Esophagus squamous epithelium (tissue), 5 donors: ENCODE measurements at places on chromosomes 2 and 18.

DNA sequence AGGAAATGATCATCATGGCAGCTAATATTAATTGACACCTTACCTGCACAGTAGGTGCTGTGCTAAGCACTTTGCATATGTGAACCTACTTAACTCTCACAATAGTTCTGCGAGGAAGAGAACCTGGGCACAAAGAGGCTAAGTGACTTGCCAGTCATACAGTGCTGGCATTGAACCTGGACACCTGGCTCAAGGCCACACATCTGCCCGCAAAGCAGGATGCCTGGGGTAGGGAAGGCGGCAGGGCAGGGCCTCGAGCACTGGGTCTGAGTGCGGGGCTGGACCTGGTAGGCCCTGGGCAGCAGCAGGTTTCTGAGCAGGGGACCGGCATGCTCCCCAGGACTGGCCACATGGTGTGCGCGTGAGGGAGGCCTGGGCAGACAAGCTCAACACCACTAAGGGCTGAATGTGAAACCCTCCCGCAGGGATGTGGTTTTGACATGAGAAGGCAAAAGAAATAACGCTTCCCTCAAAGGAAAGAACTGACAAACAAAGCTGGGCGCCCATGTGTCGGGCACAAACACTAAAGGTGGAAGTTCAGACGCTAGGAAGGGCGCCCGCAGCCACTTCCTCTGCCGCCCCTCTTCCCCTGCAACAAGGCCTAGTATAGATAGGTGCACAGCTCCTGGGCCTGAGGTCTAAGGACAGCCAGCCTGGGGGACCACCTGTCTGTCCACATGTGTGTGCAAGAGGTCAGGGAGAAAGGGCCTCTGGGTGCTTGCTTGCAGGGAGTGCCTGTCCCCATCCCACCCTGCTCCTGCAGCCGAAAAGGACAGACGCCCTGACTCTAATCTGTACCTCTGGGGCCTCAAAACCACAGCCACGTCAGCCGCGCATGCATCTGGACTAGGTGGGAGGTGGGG, 92.5 kb downstream of the ZFP36L2 start:
- DNase-seq, result peak; percentile 50

DNA sequence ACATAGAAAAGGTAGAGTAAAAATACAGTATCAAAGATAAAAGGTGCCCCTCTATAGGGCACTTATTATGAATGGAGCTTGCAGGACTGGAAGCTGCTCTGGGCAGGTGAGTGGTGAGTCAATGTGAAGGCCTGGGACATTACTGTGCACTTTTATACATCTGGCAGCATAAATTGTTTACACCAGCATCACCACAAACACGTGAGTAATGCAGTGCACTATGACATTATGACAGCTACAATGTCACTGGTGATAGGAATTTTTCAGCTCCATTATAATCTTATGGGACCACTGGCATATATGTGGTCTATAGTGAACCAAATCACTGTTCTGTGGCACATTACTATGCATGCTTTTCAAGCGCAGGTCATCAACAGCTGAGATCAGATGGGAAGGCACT, 48.1 kb downstream of the TPGS2 start:
- no peak for DNase-seq

DNA sequence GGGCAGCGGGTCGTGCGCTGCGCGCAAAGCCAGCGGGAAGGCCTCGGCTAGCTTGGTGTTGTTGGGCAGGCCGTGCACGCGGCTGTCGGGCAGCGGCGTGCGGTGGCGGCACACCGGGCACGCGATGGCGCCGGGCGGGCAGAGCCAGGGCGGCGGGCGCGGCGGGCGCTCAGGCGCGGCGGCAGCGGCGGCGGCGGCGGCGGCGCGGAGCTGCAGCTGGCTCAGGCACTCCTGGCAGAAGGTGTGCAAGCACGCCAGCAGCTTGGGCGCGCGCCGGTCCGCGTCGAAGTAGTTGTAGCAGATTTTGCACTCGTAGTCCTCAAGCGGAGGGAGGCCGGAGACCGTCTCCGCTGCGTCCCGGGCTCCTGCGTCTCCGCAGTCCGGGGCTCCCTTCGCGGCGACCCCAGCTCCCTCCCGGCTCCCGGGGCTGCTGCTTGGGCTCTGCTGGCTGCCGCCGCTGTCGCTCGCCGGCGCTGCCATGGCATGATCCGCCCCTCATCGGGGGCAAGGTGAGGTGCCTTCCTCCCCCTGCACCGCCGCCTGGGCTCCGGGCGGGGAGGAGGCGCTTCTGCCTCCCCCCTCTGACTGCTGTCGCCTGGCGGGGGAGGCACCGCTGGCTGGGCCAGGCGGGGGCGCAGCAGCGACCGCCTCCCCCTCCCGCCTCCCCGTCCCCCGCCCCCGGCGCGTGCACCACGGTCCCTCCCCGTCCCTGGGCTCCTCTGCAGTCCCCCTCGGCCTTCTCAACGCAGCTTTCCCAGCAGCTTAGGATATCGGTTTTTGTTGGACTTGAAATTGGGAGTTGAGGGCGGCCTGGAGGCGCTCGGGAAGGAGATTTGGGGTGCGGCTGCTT, 21.0 kb upstream of the PAX3 start:
- no peak for DNase-seq

GRCh38 chr18:48613589-48614404, 75.0 kb downstream of the CTIF start:
- DNase-seq, result no peak

DNA sequence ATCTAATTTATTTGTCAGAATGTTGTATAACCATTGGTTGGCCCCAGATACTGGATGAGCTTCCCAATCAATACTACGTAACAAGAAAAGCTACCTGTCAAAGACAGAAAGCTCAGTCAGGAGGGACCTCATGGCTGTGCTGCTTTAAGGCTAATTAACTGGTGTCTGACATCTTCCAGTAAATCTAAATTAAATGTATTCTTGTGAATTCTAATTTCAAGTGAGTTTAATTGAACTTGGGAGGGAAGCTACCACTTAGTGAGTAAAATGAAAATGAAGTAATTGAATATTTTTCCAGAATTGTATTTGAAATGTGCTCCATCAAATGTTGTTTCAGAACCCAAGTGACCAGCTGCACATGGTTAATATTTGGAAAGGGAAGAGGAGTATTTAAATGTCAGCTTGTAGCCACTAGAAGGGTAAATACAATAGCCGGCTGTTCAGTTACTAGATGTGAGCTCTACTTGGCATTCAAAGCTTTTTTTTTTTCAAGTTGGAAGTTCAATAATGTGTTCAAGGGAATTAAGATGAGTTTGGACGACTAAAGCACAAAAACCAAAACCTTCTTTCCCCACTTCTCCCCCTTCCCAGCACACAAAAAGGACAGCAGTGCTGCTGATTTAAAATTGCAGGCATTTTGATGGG, 62.0 kb downstream of the GPR39 start:
- no peak for DNase-seq

- DNase-seq, result no peak
Observed at GRCh38 chr2:102664471-102664909, 45.1 kb downstream of the SLC9A2 start.
